T-helper 9 cell (primary cell): ENCODE measurements at places on chromosomes 13 and 19.

- no peak for DNase-seq
Observed at GRCh38 chr13:106490569-106491321, 44.7 kb downstream of the EFNB2 start.

- DNase-seq: no peak
Observed at GRCh38 chr19:18001777-18002345, 6.1 kb upstream of the ARRDC2 start.

GRCh38 chr13:101140087-101140770 is 276.1 kb downstream of the NALCN start:
- no peak for DNase-seq

DNA sequence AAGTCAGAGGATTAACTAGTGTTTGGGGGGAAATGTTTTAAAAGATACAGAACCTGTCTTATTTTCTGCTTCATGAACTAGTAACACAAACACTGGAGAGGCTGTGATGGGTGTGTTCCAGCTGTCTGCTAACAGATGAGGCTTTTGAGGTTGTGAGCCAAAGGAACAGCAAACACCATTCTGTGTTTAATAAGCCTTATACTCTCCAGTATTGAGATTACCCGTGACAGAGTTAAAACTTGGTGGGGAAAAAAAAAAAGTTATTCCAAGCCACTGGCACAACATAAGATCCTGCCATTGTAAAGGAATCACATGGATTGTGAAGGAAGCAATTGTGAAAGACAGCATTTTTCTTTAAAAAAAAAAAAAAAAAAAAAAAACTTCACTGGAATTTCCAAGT is 48.4 kb downstream of the KCTD12 start:
- no peak for DNase-seq

DNA sequence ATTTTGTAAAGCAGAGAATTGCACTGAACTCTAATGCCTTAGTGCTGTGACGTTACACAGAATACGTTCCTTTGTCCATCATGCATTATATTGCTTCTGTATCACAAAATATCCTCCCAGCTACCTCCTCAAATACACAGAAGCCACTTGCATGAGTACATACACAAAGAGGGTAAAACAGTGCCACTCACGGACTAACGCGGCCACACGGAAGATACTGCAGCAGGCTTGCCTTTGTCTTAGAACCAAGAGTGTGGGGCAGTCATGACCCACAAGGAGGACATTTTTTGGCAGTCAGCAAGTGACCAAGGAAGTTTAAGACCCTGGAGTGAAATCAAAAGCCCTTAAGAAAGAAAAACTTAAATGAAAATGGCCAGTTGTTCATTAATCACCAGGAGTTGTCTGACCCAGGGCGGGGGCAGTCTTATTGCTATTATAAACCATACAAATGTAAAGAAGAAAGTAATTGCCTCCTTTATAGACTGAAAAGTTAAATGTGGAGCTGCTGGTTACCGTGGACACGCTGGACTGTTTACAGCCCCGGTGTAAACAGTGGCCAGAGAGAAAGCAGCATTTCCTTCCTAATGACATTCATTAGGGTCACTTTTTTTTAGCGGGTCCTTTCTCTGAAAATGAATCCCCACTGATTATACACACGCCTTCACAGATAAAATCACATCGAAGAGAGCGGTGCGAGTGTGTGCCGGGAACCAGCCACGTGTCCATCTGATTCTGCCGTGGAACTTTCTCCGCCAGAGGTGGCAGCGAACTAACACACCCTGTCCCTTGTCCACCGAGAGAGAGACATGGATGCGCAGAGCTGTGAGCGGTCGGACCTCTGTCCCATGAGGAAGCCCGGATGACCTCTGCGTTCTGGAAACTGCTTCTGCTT is 66.8 kb downstream of the SOX1 start:
- no peak for DNase-seq

DNA sequence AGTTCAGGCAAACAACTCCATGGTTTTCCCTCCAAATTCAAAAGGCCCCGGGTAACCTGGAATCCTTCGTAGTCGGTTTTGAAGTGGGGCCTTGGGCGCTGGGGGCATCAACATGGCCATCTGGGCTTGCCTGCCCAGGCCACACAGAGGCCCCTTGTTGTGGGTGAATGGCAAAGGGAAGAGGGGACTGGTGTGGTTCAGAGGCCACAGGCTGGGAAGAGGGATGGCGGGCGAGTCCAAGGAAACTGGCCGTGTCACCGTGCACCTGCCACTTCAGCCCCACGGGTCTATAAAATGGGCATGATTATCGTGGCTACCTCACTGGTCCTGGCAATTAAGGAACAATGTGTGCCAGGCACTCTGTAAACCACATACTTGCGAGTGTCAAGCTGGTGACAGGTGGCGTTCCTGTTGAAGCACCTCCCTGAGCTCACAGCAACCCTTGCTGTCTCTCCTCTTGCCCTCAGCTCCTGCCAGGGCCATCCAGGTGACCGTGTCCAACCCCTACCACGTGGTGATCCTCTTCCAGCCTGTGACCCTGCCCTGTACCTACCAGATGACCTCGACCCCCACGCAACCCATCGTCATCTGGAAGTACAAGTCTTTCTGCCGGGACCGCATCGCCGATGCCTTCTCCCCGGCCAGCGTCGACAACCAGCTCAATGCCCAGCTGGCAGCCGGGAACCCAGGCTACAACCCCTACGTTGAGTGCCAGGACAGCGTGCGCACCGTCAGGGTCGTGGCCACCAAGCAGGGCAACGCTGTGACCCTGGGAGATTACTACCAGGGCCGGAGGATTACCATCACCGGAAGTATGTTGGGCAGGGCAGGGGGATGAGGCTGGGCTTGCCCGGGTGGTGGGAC is 1.3 kb downstream of the LSR start:
- no peak for DNase-seq

GRCh38 chr13:112759053-112759452 is 69.2 kb downstream of the ATP11A start:
- DNase-seq: no peak

GRCh38 chr19:48573163-48573505 is 21.2 kb downstream of the SULT2B1 start:
- no peak for DNase-seq

GRCh38 chr13:37074703-37075102 is 15.2 kb upstream of the SUPT20H start:
- DNase-seq: no peak
